ENCODE measurements at places on chromosomes 3 and 15.

DNA sequence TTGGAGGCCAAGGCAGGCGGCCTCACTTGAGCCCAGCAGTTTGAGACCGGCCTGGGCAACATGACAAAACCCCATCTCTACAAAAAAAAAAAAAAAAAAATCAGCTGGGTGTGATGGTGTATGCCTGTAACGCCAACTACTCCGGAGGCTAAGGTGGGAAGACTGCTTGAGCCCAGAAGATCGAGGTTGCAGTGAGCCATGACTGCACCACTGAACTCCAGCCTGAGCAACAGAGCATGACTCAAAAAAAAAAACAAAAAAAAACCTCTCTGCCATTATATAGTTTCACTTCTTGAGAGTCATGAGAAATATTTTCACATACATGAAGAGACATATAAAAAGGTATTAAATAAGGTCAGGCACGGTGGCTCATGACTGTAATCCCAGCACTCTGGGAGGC, 45.9 kb upstream of the CP start:
- no peak for DNase-seq

- DNase-seq, result no peak
These were observed 885 bp downstream of the EFCC1 start for GRCh38 chr3:129001806-129002572.

DNA sequence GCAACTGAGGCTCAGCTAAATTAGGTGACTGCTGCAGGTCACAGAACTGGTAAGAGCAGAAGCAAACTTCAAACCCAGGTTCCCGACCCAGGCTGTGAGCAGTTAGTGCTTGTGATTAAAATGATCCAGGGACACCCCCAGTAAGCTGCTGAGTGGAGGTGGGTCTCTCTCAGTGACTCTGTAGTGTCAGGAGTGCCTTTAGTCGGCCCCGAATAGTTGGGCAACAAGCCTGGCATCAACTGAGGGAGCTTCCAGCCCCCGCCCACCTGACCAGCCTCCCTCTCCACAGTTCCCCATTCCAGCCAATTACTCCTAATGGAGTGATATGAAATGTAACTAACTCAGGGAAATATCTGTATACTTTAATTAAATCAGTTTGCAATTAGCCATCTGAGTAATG, 168.0 kb upstream of the SMAD3 start:
- no peak for DNase-seq

GRCh38 chr3:61560517-61561373, 626 bp upstream of the PTPRG start:
- DNase-seq, result no peak

GRCh38 chr15:66838671-66839239, 136.7 kb downstream of the SMAD6 start:
- DNase-seq, result no peak

- DNase-seq, result no peak
These were observed 733.6 kb upstream of the GBE1 start for GRCh38 chr3:82494977-82495489.

DNA sequence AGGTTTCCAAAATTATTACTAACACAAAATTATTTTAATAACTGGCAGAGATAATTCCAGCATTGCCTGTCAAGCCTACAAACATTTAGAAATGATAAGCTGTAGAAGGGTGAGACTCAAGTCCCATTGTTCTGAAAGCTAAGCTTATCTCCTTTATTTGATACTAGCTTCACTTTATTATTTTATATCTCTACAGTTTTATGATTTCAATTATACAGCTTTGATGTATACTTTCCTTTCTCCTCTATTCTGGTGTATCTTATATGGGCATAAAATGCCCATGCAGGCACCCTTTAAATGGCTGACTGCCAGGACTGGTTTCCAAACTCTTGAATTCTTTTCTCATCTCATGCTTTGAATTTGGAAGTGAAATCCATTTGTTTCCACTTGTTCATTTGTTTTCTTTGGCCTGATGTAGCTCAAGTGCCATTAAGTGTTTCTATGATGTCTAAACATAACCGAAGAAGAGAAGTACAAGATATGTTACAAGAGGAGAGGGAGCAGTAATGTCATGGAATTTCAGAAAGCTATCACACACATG, 372.1 kb upstream of the ARHGEF26 start:
- no peak for DNase-seq

DNA sequence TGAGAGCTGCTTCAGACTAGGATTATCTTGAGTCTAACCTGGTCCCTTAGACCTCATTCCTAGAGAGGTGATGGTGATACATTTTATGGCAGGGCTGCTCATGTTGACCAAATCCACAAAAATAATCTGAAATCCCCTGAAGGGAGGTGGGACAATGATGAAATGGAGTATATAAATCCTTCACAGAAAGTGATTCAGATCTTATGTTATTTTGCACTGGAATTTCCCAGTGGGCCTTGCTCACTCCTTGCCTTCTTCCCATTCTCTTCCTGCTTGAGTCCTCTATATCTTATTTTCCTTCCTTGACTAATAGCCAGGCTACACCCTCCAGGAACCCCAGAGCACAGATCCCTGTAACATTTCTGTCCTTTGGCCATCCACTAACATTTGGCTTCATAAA, 10.4 kb upstream of the TMEM202 start:
- no peak for DNase-seq

DNA sequence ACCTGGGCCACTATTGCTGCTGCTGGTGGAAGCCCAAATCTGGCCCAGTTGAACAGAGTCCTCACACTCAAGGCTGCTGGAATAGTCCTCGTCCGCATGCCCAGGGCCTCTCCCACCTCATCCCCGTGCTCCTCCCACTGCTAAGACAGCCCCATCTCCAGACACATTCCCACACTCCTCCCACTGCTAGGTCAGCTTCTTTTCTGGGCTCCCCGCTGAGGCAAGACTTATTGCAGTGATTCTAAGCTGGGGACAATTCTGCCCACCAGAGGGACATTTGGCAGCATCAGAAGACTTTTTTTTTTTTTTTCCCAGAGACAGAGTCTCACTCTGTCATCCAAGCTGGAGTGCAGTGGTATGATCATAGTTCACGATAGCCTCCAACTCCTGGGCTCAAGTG, 35.1 kb downstream of the POC1A start:
- DNase-seq, result no peak

- no peak for DNase-seq
These were observed 41.7 kb upstream of the B3GNT5 start for GRCh38 chr3:183211352-183211751.

All from effector CD4-positive, alpha-beta T cell (primary cell).